ENCODE measurements at places on chromosomes 13 and 19.

DNA sequence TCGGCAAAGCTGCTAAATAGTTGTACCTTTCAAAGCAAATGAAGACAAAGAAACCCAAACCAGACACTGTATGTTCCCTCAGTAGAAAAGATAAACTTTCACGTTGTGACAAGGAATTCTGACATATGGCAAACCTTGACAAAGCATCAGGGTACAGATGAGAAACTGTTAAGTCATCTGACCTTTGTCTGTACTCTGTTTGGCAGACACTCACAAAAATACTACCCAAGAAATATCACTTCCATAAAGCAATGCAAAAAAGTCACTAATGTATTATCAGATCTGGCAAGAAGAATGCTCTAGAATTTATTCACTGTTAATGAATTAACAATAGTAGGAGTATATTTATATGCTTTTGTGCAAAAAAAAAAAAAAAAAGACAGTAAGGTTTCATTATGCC lies 843.7 kb downstream of the DIAPH3 start:
- no peak for DNase-seq

- no peak for DNase-seq
These were observed 9.5 kb downstream of the B3GLCT start for GRCh38 chr13:31209172-31209840.

DNA sequence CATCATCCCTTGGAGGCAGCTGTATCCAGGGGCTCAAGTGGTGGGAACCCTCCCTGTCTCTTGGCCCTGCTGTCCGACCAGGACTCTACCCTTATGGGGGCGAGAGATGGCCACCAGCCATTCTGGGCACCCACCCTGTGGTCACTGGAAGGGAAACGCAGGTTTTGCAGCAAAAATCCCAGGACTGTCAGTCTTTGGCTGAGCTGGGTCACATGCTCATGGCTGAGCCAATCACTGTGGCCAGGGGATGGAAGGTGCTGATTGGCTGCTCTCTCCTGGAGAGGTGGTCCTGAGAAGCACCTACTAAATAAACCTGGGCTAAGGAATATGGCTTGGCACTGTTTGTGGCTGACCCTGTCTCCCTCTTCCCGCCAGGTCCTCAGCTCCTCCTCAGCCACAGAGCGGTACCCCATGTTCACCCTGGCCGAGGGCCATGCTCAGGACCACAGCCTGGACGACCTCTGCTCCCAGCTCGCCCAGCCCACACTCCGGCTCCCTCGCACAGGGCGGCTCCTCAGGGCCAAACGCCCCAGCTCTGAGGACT lies 8.9 kb downstream of the ATG4D start:
- no peak for DNase-seq

GRCh38 chr13:71770710-71771109 lies 96.3 kb downstream of the DACH1 start:
- no peak for DNase-seq

GRCh38 chr19:48664476-48664875 lies 8.3 kb downstream of the NTN5 start:
- no peak for DNase-seq

DNA sequence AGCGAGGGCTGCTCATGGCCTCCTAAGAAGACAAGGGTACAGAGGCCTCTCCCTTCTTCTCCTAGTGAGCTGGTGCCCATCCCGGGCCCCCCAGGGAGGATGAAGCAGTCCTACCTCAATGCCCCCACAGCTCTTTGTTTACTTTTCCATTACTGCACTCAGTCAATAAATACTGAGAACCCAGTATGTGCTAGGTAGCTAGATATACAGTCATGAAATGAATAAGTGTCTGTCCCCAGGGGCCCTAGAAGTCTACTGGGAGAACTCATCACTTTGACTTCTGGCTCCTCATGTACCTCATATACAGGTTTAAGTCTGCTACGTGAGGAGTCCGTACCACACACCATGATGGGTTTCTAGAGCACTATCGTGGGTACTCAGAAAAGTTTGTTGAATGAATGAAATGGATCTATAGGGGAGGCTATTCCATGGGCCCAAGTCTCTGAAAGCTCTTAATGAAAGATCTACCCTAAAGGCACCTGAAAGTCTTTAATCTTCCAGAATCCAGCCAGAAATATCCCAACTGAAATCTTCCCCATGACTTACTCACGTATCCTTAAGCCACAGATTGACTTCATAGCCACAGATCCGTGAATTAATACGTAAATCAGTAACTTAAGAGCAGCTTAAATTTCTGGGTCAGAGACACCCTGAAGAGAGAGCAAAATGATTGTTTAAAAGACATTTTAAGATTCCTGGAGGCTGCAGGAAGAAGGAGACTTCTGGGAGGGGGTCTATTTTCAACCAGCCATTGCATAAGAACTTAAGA lies 51.6 kb upstream of the POMP start:
- DNase-seq, result no peak

DNA sequence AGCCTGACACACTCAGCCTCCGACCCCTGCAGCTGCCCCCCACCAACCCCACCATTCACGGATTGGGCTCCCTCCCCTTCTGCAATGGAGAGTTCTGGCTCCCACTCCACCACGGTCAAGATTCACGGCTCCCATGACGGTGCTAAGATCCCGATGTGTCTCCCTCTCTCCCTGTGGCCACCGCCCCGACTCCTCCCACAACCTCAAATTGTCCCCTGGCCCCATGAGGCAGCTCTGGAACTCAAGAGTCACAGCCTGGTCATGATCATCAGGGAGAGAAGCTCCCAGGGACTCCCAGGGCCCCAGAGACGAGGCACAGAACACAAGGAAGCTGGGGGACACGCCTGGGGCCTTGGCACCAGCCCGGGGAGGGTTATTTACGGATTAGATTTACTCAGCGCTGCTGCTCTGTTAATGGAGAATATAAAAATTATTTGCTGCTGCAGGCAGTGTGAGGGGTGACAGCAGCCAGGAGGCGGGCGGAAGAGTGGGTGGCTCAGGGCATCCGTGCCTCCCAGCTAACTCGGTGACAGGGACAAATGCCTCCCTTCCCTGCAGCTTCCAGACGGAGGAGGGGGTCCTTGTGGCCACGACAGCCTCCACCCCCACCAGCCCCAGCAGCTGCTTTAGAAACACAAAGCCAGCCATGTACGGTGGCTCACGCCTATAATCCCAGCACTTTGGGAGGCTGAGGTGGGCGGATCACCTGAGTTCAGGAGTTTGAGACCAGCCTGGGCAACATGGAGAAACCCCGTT lies 184.2 kb downstream of the PTPRS start:
- DNase-seq, result peak; percentile 27

DNA sequence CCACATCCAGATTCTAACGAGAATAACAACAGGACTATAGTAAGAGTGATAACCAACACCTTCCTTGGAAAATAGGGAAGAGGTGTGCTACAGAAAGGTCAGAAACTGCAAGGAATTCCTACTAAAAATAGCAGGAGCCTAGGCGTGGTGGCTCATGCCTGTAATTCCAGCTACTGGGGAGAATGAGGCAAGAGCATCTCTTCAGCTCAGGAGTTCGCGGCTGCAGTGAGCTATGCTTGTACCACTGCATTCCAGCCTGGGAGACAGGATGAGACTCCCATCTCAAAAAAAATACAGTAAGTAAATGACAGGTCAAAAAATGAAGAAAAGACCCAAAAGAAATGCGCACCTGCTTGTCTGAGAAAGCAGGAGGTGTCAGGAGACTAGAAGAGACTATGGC lies 101.5 kb upstream of the TSHZ3 start:
- DNase-seq, result no peak

GRCh38 chr19:48484931-48485612 lies 15.9 kb downstream of the CYTH2 start:
- no peak for DNase-seq

- no peak for DNase-seq
These were observed 1.3 kb upstream of the TEX30 start for GRCh38 chr13:102774591-102775520.

DNA sequence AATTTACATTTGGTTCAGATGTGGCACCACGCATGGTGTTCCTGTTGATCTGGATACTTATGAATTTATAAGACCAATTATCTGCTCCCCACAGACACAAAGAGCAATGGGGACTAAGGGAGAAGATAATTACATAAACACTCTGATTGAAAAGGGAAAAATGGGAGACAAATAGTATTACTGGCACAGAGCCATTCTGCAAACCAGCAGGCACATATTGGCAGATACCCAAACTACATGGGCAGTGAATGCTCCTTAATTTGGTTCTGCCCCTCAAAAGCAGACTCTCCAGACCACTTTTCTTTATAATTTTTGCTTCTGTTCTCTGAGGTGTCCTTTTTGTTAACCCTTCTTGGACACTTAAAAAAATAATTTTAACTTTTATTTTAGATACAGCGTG lies 1674.2 kb downstream of the PCDH9 start:
- DNase-seq, result no peak

- no peak for DNase-seq
These were observed 110.9 kb downstream of the KL start for GRCh38 chr13:33127009-33127551.

- DNase-seq, result no peak
These were observed 64.9 kb downstream of the HSPH1 start for GRCh38 chr13:31096654-31097302.

- no peak for DNase-seq
These were observed 9.4 kb downstream of the USHBP1 start for GRCh38 chr19:17255150-17255621.

- DNase-seq, result no peak
These were observed 44.8 kb upstream of the ARGLU1 start for GRCh38 chr13:106612688-106613087.

GRCh38 chr19:28405346-28405742 lies 807.6 kb downstream of the UQCRFS1 start:
- DNase-seq, result no peak
